ENCODE measurements at places on chromosomes 1 and 21.
A peak's percentile ranks its signal among the peaks of the same experiment; 100 is the strongest.

DNA sequence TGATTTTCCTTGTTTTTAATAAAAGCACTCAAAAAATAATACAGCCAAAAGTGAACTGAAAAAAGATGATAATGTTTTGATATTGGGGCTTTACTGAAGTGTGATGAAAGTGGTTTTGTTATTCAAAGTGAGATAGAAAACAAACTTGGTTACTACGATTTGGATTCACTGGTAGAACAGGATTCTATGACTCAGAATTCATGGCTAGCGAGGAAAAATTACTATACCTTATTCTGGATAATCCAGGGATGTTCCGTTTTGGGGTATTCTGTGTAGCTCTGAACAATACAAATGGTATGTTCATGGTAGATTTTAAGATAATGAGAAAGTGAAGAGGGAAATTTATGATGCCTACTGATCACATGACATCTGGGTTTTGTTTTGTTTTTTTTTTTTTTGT is 117.7 kb downstream of the NRDC start:
- no peak for DNase-seq

GRCh38 chr1:151585622-151586021 is 26.2 kb upstream of the SNX27 start:
- peak; percentile 82 for DNase-seq

DNA sequence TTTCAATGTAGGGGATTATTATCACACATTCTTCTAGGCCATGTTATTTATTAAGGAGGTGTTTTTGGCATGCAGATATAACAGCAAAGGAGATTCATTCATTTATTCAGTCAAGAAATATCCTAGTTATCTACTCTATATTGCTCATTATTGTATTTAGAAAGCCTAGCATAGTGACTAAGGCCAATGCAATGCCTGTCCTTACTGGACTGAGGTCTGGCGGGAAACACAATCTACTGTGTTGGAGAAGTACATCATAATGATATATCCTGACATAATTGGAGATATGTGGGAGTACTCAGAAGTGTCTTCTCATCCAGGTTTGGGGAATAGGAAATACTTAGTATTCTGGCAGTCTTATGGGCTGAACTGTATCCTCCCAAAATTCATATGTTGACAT is 421.5 kb upstream of the USP24 start:
- peak; percentile 87 for DNase-seq

GRCh38 chr1:30975217-30975616 is 66.7 kb upstream of the SDC3 start:
- DNase-seq = peak; percentile 34

DNA sequence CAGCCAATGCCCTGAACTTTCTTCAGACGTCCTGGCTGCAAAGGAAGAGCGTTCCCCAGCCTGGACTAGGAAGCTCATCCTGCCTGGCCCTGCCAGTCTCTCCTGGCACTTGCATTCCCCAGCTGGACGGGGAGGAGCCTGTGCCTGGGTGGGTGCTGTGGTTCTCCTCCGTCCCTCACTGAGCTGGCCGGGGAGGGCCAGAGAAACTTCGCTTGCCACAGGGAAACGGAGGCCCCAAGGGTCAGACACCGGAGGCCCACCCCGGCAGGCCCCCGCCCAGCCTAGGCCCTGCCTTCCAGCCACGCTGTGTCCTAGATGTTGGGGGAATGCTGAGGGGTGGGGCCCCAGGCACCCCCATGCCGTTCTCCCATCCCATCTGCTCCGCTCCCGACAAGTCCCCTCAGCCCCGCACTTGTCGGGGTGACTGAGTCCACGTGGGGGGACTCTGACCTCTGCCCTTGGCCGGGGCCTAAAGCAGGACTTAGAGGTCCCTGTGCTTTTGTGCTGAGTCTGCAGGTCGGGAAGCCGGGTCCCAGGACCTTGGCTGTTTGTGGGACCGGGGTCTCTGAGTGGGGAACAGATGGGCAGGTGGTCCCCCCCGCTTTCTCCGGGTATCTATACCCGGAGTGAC is 4.8 kb downstream of the FTCD start:
- DNase-seq = no peak

DNA sequence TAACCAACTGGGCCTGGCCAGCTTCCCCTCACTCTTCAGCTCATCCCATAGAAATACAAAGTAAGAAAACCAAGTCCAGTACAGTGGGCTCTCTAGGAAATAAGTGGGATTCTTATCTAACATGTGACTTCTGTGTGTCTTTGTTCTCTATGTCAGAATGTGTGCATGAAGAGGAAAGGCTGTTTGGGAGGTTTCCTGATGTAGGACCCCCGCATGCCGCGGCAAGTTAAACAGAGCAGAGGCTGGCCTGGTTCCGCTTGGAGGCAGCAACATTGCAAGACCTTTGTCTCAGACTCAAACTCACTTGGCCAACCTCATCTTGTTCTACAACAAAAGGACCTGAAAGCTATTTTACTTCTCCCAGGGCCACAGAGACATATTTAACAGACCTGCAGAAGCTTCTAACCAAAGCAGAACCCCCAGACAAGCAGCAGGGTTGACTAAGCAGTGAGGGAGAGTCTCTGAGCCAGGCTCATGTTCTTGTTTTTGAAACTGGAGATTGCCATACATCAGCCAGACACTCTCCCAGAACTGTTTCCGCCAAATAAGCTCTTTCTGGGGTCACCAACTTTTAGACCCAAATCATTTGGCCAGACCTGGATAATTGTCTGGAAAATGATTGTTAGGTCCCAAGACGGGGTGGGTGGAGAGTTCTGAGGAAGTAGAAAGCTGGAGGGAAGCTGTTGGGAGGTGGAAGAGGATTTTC is 6.2 kb downstream of the MTARC2 start:
- no peak for DNase-seq

GRCh38 chr1:41730806-41731205 is 187.9 kb downstream of the HIVEP3 start:
- DNase-seq = no peak

DNA sequence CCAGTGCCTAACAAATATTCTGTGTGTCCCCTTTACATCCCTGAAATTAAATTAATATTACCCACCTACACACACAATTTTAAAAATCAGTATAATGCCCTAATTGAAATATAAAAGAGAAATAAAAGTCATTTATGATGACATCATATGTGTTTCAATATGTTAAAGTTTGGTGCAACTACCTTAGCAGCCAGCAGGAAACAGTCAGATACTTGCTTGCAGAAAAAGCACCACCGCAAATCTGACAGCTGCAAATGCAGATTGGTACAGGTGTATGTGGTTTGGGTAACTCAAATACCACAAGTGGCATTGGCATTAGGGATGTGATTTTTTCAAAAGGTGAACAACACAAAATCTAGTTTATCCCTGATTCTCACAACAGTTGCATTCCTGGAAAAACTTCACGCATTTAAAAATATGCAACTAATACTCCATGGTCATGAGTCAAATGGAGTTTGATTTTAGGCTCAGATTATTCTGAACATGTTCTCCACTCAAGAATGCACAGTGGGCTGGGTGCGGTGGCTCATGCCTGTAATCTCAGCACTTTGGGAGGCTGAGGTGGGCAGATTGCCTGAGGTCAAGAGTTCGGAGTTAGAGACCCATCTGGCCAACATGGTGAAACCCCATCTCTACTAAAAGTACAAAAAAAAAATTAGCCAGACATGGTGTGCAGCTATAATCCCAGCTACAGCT is 106.3 kb downstream of the EDEM3 start:
- DNase-seq = no peak

DNA sequence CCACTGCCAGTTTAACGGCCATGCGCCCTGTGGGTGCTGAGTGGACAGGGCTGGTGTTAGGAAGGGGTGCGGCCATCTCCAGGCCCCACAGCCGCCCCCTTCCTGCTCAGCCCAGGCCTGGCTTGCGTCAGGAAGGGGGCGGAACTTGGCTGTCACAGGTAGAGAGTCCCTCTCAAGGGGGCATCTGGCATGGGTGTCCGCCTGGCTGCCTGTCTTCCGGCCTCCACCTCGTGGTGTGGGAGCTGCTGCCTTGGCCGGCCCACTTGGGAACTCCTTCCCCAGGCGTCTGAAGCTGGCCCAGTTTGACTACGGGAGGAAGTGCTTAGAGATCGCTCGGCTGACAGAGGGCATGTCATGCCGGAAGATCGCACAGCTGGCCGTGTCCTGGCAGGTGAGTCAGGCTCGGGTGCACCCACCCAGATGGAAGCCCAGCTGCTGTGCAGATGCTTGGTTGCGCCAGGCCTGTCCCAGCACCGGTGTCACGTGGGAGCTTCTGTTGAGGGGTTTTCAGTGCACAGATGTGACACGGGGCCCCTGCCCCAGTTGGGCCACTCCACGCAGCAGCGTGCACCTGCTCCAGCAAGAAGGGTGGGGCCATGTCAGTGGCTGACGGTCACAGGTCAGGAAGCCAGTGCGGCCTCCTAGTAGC is 9.1 kb upstream of the ATAD3B start:
- DNase-seq = peak; percentile 90

DNA sequence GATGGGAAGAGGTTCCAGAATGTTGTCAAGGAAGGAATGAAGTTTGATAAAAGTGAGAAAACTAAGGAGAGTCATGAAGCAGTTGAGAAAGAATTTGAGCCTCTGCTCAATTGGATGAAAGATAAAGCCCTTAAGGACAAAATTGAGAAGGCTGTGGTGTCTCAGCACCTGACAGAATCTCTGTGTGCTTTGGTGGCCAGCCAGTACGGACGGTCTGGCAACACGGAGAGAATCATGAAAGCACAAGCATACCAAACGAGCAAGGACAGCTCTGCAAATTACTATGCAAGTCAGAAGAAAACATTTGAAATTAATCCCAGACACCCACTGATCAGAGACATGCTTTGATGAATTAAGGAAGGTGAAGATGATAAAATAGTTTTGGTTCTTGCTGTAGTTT is 142.8 kb downstream of the CDC7 start:
- DNase-seq = no peak

DNA sequence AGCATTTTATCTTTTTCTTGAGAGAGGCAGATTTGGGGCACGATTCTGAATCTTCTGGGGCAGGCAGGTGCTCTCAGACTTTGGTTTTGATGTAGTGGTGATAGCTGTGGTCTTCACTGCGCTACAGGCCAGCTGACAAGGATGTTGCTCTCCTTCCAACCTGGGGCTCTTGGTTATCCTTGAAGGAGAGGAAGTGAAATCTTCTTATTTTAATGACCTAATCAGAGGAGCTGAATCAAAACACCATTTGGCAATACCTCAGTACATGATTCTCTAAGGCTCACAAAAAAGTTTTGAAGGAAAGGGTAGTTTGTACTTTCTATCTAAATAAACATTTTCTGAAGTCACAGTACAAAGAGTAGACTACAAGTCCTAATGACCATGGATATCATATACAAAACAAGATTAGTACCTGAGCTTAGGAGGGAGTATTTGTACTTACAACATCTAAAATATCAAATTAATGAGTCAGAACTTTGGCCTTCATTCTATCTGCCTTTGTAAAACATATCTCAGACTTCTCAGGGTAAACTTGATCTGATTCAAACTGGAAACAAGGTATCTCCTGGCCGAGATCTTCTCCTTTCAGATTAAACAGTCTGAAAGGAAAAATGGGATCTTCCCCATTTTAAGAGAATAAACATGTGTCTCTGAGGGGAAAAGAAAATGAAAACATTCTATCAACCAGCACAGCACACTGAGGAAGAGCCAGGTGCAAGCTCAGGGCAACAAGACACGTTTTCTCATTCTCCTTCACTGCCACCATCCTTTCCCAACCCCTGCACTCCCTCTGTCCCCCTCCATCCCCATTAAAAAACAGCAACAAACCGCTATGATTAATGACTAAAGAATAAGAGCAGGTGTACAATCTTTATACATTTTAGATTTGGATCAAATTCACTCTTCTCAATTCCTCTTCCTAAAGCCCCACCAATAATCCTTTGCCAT is 69.2 kb downstream of the SH3GLB1 start:
- DNase-seq = peak; percentile 81

DNA sequence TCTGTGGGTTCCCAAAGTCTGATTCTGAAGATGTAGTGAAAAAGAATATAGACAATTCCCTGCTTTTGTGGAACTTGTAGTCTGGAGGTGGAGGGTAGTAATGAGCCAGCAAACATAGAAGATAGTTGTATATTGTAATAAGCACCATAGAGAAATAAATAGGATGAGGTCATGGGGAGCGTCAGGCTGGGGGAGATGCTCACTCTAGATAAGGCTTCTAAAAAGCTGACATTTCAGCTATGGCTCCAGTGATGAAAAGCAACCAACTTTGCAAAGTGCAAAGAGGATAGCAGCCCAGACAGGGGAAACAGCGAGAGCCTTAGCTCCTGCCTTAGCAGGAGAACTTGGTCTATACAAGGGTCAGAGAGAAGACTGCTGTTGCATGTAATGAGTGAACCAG is 98.0 kb upstream of the RALGPS2 start:
- DNase-seq = no peak

DNA sequence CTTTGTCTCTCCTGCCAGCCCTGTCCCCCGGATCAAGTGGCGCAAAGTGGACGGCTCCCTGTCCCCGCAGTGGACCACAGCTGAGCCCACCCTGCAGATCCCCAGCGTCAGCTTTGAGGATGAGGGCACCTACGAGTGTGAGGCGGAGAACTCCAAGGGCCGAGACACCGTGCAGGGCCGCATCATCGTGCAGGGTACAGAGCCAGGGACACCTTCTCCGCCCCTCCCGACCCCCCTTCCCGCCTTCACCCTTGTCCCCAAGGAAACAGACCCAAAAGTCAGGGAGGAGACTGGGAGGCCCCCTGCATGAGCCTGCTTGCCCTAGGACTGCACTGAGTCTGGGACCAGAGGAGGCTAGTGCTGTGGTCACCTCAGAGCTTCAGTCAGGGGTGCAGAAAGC is 18.2 kb downstream of the CNTN2 start:
- no peak for DNase-seq
